ENCODE measurements at places on chromosomes 3 and 15. TPM values are rescaled to one million over a fixed set of nuclear protein-coding genes. Genes with fewer than 3 reads are reported as not detected.
A peak's percentile ranks its signal among the peaks of the same experiment; 100 is the strongest.

GRCh38 chr15:72451224-72451623, 22.9 kb upstream of the ARIH1 start:
- DNase-seq = no peak

- DNase-seq = no peak
Observed at GRCh38 chr3:115989684-115990421, 366.5 kb downstream of the GAP43 start.

GRCh38 chr15:57082054-57082728, 163.7 kb downstream of the TCF12 start:
- DNase-seq = no peak

DNA sequence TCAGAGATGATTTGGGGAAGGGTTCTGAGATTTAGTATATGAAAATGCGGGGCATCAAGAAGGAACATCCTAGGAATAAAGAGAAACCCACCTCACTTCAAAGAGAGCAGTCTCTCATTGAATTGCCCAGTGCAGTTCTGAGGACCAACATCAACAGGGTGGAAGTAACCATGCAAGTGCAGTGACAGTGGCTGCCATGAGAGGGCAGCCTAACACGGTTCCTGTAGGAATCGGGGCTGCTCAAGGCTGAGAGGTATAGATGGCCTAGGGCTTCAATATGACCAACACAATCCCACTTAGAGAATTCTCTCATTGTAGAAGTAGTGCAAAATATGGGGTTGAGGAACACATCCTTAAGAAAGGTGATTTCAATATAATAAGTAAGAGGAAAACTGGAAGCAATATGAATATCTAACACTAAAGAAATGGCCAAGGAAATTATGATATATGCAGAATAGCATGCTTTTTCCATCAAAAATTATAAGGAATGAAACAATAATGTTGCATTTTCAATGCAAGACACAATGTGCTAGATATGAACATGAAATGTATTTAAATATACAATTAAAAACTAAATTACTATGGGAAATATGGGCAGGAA, 51.1 kb upstream of the ARRDC4 start:
- peak; percentile 67 for DNase-seq

DNA sequence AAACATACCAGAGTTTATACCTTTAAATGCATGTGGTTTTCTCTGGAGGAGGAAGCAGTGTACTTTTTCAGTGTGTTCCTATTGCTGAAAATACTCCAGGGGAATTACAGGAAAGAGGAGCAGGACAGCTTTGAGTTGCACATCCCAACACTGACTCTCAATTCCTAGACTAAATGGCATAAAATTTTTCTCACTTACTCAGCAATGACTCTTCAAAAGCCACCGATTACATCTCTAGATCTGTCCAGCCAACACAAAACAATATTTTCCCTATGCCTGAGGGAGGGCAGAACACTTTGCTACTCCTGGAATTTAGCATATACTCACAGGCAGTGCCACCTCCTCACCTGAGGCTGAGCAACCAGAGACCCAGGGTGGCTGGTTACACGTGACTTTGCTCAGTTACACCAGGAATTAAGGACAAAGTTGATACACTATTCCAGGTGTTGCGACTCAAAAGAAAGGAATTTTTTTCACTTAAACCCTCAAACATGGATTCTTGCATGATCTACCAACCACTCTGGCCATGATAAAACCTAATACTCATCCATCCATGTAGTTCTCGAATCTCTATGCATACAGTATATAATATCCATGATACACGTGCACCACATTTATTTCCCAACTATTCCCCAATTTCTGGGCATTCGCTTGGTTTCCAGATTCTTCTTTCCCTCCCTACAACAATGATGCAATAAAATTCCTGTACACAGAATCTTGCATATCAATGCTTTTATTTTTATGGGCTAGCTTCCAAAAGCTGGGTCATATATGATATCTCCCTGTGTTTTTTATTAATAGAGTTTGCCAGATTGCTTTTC, 194.6 kb downstream of the THRB start:
- no peak for DNase-seq

DNA sequence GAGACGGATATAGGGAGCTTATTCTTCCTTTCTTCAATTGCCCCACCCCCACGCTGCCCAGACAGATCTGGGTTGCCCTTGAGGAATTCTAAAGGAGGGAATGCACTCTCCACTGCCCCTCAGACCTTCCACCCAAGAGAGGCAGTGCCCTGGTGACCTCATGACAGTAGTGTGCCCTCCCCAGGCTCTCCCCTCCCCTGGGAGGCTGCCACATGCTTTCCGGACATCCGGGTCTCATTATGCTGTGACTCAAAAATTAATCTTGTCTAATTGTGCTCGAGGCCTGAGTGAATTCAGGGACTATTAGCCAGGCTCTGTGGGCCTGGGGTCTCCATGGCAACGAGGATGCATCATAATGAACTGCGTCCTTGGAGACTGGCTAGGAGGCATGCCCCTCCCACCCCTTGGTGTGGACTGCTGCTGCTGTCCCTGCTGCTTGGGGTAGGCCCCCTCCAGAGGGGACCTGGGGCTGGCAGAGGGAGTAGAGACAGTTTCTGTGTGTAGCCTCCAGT, 20.8 kb downstream of the CORO2B start:
- DNase-seq = no peak

DNA sequence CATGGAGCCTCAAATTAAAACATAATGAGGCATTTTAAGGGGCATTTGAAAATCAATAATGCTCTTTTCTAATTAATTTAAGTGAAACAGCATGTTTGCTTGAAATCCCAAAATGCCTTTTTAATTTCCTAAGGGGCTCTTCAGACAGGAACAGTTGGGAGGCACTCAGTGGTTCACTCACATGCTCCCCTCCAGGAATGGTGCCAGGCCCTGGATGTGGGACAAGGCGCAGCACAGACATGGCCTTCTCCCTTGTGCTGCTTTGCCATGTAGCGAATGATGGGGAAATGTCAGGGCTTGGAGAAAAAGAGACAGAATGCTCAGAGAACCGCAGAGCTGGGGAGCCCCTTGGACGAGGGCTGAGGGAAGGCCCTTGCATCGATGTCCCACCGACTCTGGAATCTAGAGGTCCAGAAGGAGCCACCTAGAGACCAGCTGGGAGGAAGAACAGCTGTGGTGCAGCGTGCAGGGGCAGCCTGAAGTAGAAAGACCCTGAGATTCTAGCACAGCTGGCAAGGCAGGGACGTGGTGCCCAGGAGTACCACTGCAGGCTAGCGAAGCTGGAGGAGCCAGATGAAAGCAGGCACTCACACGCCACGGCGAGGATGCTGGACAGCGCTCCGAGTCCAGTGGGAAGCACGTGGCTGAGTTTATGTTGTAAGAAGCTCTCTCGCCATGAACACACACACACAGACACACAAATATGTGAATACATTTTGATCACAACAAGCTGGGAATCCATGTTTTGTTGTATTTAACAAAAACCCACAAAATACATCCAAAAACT, 27.0 kb downstream of the NSMCE3 start:
- DNase-seq = no peak

DNA sequence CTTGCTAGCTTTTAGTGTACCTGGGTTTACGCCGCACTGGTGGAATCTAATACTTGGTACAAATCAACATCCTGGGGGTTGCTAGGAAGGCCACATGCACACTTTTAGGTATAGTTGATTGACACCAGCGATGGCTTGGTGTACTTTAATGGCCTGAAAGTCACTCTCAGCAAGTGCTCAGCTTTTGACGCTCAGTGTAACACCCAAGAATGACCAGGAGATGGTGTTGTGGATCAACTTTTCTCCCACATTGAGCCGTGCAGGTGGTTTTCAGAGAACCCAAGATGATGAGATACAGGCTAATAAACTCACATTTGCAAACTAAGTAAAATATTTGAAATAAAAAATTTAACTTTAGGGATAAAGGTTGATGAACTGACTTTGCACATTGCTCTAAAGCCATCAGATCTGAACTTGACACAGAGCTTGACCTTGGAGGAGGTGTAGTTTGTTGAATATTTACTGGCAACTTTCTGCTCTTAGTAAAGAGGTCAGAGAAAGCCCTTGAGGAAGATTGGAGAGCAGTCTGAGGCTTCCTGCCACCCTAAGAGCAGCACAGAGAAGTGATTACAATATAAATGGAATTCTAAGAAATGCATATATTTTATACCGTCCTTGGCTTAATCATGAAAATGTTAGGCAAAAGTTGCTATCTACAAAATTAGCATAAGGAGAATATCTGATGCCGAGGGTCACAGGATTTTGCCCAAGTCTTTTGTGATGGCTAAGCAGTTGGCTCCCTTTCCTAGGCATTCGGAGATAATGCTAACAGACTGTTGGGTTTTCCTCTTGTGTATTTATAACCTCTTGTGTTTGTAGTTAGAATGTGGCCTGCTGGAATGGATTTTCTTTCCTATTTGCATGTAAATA, 143.4 kb upstream of the RASGRP1 start:
- DNase-seq = no peak

DNA sequence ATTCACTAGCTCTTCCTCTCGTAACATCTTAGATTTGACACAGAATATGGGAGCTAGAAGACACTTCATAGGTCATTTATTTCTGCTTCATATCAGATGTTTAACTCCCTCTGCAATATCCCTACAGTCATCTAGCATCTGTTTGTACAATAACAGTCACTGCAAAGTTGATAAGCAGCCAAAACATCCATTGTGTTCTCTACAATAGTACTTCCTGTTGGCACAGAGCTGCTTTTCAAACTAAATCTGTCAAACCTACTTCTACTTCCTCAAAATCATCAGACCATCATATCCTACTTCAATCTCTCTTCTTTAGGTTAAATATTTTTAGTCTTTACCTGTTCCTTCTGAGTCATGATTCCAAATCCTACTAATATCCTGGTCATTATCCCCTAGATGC, 233.2 kb downstream of the FGF12 start:
- DNase-seq = no peak

GRCh38 chr3:191420771-191421170, 40.2 kb upstream of the PYDC2 start:
- no peak for DNase-seq

GRCh38 chr3:189292667-189293484, 121.1 kb downstream of the TPRG1 start:
- DNase-seq = no peak

DNA sequence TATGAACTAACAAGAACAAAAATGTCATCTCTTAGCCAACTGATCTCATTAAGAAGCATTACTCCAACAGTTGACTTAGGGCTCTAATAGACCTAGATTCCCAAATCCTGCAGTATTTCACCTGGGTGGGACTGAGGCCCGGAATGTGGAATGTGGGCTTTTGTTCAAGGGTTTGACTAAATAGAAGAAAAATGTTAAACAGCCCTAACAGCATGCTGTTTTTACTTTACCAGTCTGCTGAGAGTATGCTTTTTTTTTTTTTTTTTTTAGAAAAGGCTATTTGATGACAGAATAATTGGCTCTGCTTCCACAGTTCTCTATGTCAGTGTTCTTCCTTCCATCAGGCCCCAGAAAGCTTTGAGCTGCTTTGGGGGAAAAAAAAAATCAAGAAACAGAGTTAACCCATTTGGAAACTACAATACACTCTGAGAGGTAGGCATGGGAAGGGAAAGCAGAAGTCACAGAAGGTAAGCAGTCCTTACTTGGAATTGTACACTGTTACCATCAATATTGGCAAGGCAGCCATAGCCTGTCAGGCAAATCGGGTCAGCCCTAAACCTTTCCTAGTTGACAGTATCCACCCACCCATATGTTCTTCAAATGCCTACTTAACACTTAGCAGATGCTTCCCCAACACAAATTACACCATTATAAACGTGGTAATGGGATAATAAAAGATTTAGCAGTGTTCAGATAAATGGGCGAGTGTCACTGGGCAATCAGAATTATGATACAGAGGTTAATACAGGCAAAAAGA, 224.2 kb downstream of the CNTN3 start:
- no peak for DNase-seq

GRCh38 chr3:187255314-187255713, 36.2 kb downstream of the MASP1 start:
- no peak for DNase-seq

GRCh38 chr15:33113666-33114373, 80.7 kb downstream of the FMN1 start:
- no peak for DNase-seq

DNA sequence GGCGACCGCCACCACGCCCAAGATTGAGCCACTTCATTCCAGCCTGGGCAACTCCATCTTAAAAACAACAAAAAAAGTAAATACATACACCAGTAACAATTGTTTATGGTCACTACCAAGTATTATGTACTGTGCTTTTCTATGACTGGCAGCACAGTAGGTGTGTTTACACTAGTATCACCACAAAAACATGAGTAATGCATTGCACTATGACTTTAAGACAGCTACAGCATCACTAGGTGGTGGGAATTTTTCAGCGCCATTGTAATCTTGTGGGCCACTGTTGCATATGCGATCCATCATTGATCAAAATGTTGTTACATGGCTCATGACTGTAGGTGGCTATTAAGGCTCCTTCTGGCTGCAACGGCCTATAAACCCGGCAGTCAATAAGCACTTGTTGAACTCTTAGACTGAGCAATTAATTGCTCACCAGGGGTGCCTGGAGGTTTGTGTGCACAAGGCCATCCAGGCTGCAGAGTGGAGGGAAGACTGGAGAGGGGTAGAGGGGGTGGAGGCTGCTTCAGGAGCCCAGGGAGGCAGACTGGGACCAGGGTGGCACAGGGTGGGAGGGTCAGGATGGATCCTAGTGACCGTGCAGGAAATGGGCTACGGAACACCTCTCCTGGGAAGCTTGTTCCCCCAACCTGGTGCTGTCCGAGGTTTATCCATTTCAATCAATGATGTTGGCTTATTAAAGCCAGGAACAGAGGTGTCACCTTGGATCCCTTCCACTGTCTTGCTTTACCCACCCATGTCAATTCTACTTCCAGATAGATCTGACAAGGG, 17.9 kb upstream of the COPG1 start:
- no peak for DNase-seq

- DNase-seq = no peak
Observed at GRCh38 chr3:133236901-133237300, 163.0 kb upstream of the BFSP2 start.

- no peak for DNase-seq
Observed at GRCh38 chr3:129936757-129937156, 37.8 kb upstream of the TRH start.

- no peak for DNase-seq
Observed at GRCh38 chr15:65290228-65290627, 3.5 kb upstream of the PARP16 start.

GRCh38 chr3:169607949-169608348, 55.6 kb downstream of the MECOM start:
- DNase-seq = no peak

DNA sequence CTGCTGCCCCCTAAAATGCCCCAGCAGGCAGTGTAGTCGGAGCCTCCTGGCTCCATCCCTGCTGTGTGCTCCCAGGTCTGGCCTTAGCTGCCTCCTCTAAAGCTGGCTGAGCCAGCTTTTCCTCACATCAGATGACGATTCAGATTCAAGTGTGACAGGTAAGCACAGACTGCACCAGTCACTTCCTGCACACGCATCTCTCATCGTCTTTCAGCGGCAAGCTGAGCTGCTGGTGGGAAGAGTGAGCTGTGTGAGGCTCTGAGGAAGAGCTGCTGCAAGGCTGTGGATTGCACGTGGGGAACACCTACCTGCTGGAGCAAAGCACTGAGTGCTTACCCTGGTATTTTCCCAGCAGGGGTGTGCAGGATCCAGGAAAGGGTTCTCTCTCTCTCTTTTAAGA, 88.4 kb upstream of the RPL32 start:
- DNase-seq = no peak

GRCh38 chr15:59148153-59148833, 43.3 kb downstream of the CCNB2 start:
- DNase-seq = no peak

The CTDSPL gene
- 2.1 TPM for total RNA-seq

The HGD gene
- 0.62 TPM for total RNA-seq

The PLXNB1 gene
- 3.0 TPM for total RNA-seq

The ROPN1B gene
- total RNA-seq = not detected

The CDHR4 gene
- total RNA-seq = 0.25 TPM

The C3orf80 gene
- total RNA-seq = 0.11 TPM

The CCRL2 gene
- total RNA-seq = 1.4 TPM

The EPHB3 gene
- not detected for total RNA-seq

The CX3CR1 gene
- total RNA-seq = 0.25 TPM

The DAZL gene
- not detected for total RNA-seq
